ENCODE measurements at places on chromosomes 12 and 14. TPM values are rescaled to one million over a fixed set of nuclear protein-coding genes. Genes with fewer than 3 reads are reported as not detected.

- DNase-seq, result no peak
These were observed 8.6 kb upstream of the OAS2 start for GRCh38 chr12:112969547-112970306.

DNA sequence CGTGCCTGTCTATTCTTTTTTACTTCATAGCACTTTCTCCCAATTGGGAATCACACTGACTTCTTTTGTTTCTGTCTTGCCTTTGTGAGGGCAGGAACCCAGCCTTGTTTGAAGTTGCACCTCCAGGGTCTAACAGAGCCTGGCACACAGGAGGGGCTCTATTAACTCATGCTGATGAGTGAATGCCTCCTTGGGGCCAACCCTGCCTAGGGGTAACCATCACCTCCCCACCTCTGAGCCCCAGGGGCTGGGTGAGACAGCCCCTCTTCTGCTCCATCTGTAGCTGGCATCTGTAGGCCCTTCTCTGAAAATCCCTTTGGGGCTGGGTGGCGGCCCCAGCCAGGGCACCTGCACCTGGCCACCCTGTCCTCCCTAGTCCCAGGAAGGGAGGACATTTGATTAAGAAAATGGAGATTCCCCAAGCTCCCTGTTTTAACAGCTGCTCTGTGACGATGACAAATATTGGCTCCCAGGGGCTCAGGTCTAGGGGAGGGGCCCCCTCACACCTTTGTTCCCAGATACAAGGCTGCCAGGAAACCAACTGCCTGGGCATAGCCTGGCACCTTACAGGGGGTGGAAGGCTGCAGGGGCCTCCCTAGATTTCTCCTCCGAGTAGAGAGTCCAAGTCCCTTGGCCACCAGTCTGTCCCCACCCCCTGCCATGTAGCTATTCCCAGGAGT, 11.8 kb downstream of the TAMALIN start:
- no peak for DNase-seq

DNA sequence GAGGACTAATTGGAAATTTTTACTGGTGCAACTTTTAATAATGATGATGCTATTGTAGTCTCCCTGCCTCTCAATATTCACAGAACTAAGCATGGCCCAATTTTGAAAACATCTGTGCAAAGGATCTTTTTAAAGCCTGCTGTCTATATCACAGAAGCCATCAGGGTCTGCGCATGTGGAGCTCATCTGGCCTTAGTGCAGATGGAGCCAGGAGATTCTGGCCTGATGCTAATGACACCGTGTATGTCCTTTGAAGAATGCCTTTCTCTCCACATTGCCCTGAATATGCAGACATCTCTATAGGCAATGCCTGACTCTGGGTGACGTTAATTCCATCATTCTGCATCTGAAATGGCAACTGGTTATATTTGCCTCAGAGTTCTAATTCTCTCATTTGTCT, 1205.9 kb downstream of the AACS start:
- no peak for DNase-seq

GRCh38 chr14:54023027-54023426, 66.4 kb upstream of the BMP4 start:
- DNase-seq, result no peak

The CRIP2 gene
- total RNA-seq, result 7.2 TPM

The RPGRIP1 gene
- 0.59 TPM for total RNA-seq

- no peak for DNase-seq
These were observed 8.5 kb upstream of the TTC8 start for GRCh38 chr14:88815980-88816379.

The LALBA gene
- not detected for total RNA-seq

The SLC24A4 gene
- 0.24 TPM for total RNA-seq

The CDKL1 gene
- 1.8 TPM for total RNA-seq

The SPPL3 gene
- total RNA-seq, result 46.3 TPM

The ISM2 gene
- total RNA-seq, result 0.39 TPM

- peak; percentile 47 for DNase-seq
These were observed 142.8 kb upstream of the TMCC3 start for GRCh38 chr12:94793191-94793595.

The PRB2 gene
- not detected for total RNA-seq

DNA sequence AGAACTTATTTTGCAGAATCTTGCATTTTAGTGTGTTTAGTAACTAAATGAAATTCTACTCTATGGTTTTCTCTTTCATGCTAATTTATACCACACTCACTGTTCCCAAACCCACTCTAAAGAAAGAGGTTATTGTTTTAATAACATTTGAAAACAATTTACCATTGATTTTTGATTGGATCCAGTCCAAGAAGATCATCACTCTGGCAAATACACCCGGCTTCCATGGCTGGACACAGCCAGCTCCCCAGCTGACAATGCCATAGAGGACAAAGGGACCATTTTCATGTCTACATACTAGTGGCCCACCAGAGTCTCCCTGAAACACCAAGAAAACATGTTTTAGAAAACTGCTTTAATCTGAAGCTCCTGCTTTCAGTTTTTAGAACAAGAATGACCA, 42.4 kb downstream of the OVCH1 start:
- DNase-seq, result no peak

The ANG gene
- total RNA-seq, result 3.2 TPM

DNA sequence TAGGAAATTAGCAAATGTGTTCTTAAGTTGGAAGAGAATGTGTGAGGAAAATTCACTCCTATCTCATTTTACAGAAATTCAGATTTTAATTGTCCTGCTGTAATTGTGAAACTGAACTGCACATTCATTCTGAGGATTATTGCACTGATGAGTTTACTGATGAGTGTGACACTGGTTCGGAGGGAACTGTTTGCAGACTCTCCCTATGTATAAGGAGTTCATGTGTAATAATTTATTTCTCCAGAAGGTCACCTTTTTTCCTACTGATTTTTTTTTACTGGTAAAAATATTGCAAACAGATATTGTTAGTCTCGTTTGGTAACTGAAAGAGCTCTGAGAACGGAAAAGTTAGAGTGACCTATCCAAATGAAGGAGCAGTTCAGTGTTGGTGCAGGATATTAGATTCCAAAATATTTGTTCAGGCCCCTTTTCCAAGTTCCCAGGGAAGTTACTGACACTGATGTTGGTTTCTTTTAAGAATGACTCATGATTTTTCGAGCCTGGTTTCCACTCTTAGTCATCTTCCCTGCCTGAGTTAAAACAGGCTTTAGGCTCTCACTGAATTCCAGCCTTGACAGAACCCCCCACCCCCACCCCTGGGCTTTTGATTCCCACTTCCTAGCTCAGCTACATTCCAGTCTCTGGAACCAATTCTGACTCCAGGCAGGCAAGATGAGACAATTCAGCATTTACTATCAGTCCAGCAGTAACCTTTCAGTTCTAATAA, 18.4 kb downstream of the ANO6 start:
- peak; percentile 79 for DNase-seq

- DNase-seq, result no peak
These were observed 170.6 kb downstream of the CRADD start for GRCh38 chr12:93847517-93848474.

The CCDC77 gene
- total RNA-seq, result 20.2 TPM

DNA sequence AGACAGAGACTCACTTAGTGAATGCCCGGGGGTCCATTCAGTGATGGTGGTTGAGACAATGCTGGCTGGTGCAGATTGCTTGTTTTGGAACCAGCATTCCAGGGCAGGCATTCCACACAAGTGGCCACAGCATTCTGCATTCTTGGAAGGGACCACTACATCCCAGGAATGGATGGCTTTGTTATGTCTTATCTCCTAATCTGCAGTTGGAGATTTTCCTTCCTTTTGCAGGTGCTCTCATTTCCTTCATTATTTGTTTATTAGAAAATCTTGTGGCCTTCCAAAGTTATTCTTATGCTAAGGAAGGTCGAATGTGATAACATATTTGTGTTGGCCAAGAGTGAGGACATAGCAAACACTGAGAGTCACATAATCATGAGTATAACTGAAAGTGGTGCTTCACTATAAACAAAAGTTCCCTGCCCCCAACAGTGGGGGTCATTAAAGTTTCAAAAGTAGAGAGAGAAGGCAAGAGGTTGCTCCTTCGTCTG, 66.0 kb downstream of the BMP4 start:
- peak; percentile 49 for DNase-seq

DNA sequence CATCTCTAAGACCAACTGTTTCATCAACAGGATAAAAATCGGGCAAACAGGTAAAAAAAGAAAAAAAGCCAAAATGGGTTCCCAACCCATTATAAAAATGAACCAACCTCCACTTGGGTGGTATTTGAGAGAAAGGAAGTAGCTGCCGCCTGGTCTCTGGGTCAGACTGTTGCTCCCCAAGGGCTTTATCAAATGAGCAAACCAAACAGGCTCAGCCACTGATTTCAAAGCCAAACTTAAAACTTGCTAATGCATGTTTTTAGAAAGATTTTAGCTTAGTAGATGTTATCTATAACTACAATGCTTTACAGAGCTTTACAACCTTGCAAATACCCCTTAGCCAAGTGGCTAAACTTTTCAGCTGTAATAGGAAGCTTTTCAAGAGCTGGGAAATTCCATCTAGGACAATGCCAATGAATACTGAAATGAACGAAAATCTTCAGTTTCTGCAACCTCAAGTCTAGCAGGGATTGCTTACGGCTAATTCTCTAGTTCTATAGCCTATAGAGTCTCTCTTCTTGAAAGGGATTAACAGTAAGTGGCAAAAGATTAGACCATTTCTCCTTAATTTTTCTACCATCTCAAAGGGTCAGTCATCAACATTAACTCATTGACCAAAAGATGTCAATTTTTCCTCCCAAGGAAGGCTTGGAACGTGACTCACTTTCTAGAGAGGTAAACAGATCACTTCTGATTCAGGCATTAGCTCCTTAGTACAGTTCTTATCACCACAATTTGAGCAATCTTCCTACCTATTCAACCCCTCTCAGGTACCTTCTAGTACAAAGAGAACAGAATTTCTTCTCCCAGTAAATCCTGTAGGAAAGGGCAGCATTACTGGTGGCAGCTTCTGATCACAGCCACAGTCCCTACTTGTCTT, 4.2 kb downstream of the PPM1H start:
- DNase-seq, result no peak

GRCh38 chr14:25050269-25051150, 563 bp upstream of the STXBP6 start:
- no peak for DNase-seq

DNA sequence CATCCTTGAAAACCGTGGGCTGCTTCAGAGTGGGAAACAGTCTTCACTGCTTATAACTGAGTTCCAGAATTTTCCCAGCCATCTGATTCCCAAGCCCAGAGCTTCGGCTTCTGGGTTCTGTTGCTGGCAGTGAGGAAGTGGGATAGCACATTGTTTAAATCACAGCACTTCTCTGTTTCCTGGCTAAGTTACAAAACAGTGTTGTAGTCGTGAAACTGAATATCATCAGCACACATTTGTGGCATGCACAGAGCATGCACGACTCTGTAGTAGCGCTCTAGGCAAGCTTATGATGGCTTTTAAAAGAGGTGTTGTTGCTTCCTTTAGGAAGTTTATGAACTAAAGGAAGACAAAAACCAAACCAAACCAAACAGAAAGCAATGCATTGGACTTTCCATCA, 1005.5 kb downstream of the NRXN3 start:
- DNase-seq, result no peak

The OTUB2 gene
- total RNA-seq, result 3.6 TPM

GRCh38 chr12:12521044-12521485, 41.6 kb downstream of the DUSP16 start:
- no peak for DNase-seq

The ERBB3 gene
- 51.2 TPM for total RNA-seq

Data from H9 (cell line).